ENCODE measurements at places on chromosomes 6 and 20.

DNA sequence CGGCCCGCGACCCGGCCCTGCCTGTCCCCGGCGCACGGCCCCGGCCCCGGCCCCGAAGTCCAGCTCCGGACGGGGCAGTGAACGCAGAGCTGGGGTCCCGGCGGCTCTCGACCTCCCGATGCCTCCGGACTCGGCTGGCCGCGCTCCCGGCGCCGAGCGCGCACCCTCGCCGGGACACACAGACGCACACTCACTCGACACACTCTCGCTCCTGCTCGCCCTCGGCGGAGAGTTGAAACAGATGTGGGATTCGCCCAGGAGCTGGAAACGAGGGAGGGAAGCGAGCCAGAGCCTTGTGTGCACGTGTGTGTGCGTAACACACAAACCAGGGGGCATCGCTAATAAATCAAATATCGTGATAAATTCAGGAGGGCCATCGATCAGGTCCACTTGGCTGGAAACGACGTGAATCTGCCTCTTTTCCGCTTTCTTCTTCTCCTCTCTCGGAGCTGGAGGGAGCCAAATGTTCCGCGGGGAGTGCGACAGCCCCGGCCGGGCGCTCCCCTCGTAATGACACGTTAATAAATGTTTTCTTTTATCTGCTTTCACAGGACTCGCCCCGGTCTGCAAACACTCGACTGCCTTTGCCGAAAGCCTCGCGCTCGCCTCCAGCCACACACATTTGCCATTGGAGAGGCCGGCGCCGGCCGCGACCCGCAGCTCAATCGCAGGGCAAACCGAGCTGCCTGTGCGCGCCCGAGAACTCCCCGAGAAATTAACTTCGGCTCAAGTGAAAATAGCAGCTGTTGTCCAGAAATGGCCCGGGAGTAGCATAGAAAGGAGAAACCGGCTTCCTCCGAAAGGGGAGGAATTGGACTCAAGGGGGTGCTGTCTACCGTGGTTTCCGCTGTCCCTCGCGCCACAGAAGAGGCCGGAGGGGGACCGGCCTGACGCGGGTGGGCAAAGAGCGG is 828 bp upstream of the SULF2 start:
- peak; percentile 64 for DNase-seq

GRCh38 chr20:63447320-63447719 is 25.1 kb downstream of the KCNQ2 start:
- DNase-seq = no peak

- no peak for DNase-seq
These were observed 4.0 kb upstream of the PCK1 start for GRCh38 chr20:57556980-57557274.

DNA sequence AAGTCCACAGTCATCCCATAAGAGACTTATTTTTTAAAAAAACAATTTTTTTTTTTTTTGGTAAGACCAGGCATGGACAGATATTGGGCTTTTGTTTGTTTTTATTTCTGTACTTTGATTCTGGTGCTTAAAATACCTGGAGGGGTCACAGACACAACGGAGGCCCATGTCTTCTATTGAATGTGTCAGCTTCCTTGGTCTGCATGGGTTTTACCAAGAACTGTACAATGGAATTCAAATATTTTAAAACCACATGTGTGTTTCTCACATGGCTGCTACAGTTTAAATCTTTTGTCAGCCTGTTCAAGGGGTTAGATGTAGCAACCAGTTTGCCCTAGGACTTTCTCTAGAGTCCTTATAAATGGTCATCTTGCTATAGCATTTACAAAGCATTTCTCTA is 139.8 kb downstream of the SOX4 start:
- no peak for DNase-seq

GRCh38 chr20:45949542-45950329 is 15.3 kb downstream of the PCIF1 start:
- DNase-seq = no peak

DNA sequence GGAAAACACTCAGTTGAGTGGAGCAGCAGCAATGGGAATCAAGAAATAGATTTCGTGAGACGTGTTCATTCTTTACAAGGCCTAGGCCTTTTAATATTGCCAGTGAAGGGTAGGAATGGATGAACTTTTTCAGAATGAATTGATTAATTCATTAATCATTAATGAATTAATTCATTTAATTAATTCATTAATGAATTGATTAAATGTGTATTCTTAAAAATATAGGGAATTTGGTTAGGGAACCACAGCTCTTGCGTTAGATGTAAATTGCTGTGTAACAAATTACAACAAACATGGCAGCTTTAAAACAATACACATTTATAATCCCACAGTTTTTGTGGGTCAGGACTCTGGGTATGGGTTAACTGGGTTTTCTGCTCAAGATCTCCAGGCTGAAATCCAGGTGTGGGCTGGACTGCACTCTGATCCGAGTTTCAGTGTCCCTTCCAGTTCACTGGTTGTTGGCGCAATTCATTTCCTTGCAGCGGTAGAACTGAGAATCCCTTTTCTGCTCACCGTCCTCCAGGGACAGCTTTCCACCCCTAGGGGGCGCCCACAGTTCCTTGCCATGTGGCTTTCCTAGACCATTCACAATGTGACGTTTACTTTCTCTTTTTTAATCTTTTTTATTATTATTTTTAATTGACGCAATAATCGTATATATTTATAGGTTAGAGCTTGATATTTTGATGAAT is 32.8 kb upstream of the BCAS1 start:
- DNase-seq = peak; percentile 86
